T-helper 17 cell (primary cell): ENCODE measurements at places on chromosomes 2 and 18.

GRCh38 chr2:8394569-8395359 is 287.1 kb upstream of the ID2 start:
- no peak for DNase-seq

DNA sequence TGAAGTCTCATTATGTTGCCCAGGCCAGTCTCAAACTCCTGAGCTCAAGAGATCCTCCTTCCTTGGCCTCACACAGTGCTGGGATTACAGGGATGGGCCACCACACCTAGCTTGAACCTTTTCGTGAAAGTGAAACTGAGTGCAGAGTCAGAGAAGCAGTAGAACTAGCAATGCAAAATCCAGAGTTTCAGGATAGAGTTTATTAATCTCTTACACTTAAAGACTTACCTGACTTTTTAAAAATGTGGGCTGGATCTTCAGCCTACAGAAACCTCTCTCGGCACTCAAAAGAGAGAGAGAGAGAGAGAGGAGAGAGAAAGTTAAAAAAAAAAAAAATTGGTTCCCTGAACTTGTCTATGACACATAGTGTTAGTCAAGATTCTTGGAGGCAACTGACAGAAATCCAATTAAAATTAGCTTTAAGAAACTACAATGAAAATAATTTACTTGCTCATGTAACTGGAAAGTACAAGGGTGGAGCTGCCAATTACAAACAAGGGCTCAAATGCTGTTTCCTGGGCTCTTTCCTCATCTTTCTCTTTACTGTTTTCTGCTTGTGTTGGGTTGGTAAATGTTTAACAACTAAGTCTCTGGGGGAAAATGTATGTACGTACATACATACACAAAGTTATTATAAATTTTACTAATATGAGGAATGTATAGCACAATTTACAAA is 98.1 kb upstream of the CERS6 start:
- no peak for DNase-seq

- DNase-seq, result no peak
Measured at GRCh38 chr2:74104839-74105238, 42.9 kb downstream of the BOLA3 start.

DNA sequence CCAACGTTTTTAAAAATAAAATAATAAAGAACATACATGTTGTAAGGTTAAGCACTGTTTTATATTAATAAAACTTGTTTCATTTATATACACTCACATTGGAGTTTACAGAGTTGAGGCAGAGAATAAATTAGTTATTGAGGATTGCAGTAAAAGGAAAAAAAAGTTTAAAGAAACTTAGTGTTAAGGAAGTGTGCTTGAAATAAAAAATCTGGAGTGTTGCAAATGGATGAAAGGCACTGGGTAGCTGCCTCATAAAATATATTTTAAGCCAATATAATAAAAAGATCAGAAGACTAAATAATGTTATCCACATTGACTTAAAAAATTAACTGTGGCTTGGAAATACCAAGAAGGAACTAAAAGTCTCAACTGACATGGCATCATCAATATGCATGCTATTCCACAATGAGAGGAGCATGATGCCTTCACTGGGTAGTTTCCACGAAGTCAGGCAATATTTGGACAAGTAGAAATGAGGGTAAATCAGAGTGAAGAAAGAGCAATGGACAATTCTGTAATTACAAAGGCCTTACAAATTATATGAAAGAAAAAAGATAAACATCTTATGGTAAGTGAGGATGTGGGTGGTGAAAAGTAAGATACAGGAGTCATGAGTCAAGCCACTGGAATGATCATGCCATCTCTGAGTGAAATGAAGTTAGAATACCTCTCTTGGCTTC is 2.5 kb downstream of the GALNT3 start:
- DNase-seq, result no peak

DNA sequence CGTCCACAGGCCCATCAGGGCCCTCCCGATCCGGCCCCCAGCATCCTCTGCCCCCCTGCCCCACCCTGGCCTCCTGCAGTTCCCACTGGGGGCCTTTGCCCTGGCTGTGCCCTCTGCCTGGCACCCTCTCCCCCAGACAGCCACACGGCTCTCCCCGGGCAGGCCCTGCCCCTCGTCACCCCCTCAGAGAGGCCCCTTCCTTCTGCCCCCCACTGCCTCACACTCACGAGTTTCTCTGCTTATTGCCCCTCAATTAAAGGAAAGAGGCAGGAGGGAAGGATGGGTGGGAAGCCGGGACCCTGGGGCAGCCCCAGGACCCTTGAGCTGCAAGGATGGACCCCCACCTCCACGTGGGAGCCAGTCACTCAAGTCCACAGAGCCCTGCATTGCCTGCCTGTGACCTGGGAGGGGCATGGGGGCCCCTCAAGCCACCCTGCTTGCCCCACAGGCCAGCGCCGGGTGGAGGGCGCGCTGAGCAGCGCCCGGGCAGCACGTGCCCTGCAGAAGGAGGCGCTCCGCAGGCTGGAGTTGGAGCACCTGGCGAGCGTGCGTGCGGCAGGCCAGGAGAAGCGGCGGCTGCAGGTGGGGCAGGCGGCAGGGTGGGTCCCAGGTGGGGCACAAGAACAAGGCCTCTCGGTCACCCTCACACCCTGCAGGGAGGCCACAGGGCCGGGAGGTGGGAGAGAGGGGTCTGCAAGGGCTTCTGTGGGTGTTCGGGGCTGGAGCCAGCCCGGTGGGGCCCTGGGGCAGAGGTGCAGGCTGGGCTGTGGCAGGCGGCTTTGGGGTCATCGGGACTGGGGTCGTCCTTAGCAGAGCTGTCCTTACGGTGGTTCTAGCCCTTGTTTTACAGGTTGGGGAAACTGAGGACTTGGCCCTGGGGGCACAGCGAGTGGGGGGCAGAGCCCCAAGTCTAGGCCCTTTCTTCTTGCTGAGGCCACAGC is 30.5 kb upstream of the SNED1 start:
- no peak for DNase-seq

DNA sequence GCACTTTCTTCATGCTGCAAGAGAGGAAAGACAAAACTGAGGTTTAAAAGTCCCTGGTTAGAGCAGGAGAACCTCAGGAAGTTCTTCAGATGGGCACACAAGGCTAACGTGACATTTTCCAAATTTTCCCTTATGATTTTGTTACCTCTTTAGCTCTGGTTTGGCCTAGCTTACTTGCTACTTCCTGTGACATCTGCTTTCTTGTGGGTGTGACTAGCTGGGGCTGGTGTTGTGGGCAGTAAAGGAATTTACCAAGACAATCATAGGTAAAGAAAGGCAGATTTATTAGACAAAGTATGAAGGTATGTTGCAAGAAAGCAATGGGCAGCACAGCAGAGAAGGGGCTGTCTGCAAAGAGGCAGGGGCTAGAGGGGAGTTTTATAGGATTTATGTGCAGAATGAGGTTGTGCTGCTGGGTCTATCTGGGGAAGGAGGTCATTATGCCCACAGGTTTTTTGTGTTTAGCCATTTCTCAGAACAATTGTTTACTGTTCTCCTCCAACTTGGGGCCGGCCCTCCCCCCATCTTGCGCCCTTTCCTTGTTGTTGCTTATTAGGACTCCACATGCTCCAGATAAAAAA is 6.7 kb upstream of the TNP1 start:
- no peak for DNase-seq

- no peak for DNase-seq
Measured at GRCh38 chr18:33741760-33742159, 163.7 kb downstream of the ASXL3 start.

DNA sequence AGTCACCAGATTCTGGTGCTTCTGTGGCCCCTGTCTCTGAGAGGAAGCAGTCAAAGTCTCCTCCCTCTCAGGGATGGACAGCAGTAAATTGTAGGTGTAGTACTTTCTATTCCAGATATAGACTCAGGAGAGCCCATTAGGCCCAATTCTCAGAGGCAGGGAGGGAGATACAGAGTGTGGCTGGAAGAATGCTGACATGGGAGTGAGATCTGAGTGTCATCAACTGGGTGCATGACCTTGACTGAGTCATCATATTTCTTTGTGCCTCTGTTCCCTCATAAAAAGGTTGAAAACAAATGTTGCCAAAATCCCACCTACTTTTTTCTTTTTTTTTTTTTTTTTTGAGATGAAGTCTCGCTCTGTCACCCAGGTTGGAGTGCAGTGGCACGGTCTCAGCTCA is 506.1 kb downstream of the BCL11A start:
- no peak for DNase-seq
